B cell (primary cell): ENCODE measurements at places on chromosomes 4 and X. TPM values are rescaled to one million over a fixed set of nuclear protein-coding genes. Genes with fewer than 3 reads are reported as not detected.

The SERPINA7 gene
- total RNA-seq = not detected in 2 replicates

The SLIT2 gene
- total RNA-seq = 0.27 TPM in 1 of 2 replicates, not detected in the other

The GK2 gene
- total RNA-seq = not detected in 2 replicates

The NHSL2 gene
- total RNA-seq = 1.7 and 3.3 TPM in 2 replicates

The XG gene
- total RNA-seq = 0.56 TPM in 1 of 2 replicates, not detected in the other

The BTK gene
- 235 and 243 TPM in 2 replicates for total RNA-seq

The EMCN gene
- total RNA-seq = not detected in 2 replicates

The SPANXA1 gene
- not detected in 2 replicates for total RNA-seq

The PDGFRA gene
- total RNA-seq = not detected in 2 replicates

The FHL1 gene
- total RNA-seq = 5.6 and 8.0 TPM in 2 replicates

The SUPT20HL1 gene
- not detected in 2 replicates for total RNA-seq

The ATP6AP1 gene
- total RNA-seq = 55.6 and 57.7 TPM in 2 replicates

The KLB gene
- total RNA-seq = 0.10 TPM in 1 of 2 replicates, not detected in the other

The LRAT gene
- total RNA-seq = not detected in 2 replicates

DNA sequence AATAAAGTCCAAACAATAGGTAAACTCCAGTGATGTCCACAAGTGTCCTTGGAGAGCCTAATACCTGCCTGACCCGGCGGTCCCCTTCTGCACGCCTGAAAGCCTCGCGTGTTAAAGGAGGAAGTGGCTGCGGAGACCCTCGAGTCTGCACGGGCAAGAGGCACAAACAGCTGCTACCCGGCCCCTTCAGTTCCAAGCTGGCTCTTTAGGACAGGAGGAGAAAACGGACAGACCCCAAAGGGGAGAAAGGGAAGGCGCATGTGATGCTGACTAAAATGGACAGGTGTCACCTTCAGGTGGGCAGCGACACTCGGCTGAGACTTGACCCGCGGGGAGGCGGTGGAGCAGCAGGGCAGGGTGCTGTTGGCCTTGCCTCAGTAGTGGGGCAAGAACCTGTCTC, 102.7 kb upstream of the TENM3 start:
- no peaks in the 10 kb centered on the region for H3K4me1 ChIP-seq
- DNase-seq = no peak
- H3K36me3 ChIP-seq = no peaks in the 10 kb centered on the region

GRCh38 chr4:162499478-162499877, 335.7 kb upstream of the FSTL5 start:
- H3K36me3 ChIP-seq = no peaks in the 10 kb centered on the region
- H3K4me3 ChIP-seq = no peak overlapping the region
- no peaks in the 10 kb centered on the region for H3K4me1 ChIP-seq
- no peak for DNase-seq

DNA sequence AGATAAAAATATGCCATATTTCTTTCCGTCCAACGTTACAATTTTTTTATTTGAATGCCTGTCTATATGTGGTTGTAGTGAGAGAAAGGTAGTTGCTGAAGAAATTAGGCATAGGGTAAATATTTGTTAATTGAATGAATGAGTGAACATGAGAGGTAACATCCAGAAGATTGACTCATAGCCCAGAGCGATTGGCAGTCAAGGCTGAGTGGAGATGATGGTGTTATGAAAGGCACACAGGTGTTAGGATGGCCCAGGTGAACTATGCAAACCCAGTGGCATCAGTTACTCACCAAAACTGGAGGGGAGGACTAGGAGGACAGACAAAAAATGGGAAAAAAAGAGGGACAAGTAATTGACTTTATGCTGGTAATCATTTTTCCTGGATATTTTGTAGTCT, 31.7 kb upstream of the SPRY1 start:
- no peak for DNase-seq
- H3K4me3 ChIP-seq = no peak overlapping the region
- no peaks in the 10 kb centered on the region for H3K27me3 ChIP-seq

- peak overlapping the region; percentile 86 for H3K27ac ChIP-seq
- no peaks in the 10 kb centered on the region for H3K27me3 ChIP-seq
- H3K36me3 ChIP-seq = no peaks in the 10 kb centered on the region
- peaks cover 40% of the 10 kb centered on the region for H3K4me1 ChIP-seq
- DNase-seq = peak; percentile 80
- H3K4me3 ChIP-seq = peak overlapping the region; percentile 80
Observed at GRCh38 chr4:26860922-26861433, 337 bp downstream of the STIM2 start.

GRCh38 chr4:25861951-25862410, 807 bp downstream of the SEL1L3 start:
- H3K27me3 ChIP-seq = no peaks in the 10 kb centered on the region
- peak; percentile 57 for DNase-seq
- peaks cover 78% of the 10 kb centered on the region for H3K4me1 ChIP-seq
- peak overlapping the region; percentile 88 for H3K27ac ChIP-seq
- H3K36me3 ChIP-seq = peaks cover 23% of the 10 kb centered on the region
- peak overlapping the region; percentile 55 for H3K4me3 ChIP-seq

DNA sequence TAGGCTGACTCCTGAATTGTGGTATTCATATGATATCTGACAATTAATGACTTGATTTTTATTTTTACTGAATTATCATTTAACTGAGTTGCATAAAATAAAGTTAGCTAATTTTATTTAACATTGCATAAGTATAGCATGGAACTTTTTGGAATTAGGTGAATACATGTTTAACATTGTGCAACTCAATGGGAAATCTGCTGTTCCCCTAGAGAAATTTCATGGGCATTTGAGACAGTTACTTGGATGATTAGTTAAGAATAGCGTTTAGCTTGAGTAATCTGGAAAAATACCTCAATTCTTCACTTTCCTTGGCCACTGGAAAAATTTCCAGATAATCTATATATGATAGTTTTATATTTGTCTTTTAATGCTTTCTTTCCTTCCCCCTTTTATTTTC, 42.5 kb downstream of the NPNT start:
- no peak for DNase-seq
- no peaks in the 10 kb centered on the region for H3K4me1 ChIP-seq
- H3K36me3 ChIP-seq = no peaks in the 10 kb centered on the region
- no peaks in the 10 kb centered on the region for H3K27me3 ChIP-seq
- H3K4me3 ChIP-seq = no peak overlapping the region

DNA sequence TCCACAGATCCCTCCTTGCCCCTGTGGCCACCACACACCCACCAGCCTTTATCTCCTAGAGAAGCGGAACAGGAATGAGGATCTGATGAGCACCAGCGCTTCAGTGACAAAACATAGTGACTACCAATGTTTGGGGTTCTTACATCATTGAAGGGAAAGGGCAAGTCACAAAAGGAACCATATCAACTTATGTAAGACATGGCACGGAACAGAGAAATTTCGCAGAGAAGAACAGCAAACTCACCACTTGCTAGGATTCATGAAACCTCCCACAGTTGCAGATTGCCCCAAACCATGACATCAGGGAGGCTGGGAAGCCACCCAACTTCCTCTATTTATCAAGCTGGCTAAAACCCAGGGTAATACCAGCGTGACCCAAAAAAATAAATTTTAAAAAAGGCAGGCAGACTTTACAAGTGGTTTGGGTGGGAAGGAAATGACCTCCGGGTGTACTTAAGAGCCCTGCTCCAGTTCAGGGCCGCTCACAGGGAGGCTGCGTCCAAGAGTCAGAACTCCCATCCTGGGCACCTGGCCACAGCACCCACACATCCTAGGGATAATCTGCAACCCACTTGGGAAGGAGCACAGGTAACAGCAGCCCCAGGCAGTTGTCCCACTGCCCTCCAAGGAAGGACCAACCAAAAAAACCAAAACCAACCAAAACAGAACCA, 36.0 kb downstream of the ADGRG2 start:
- H3K4me1 ChIP-seq = no peaks in the 10 kb centered on the region
- no peak overlapping the region for H3K27ac ChIP-seq
- no peak for DNase-seq
- H3K4me3 ChIP-seq = no peak overlapping the region

DNA sequence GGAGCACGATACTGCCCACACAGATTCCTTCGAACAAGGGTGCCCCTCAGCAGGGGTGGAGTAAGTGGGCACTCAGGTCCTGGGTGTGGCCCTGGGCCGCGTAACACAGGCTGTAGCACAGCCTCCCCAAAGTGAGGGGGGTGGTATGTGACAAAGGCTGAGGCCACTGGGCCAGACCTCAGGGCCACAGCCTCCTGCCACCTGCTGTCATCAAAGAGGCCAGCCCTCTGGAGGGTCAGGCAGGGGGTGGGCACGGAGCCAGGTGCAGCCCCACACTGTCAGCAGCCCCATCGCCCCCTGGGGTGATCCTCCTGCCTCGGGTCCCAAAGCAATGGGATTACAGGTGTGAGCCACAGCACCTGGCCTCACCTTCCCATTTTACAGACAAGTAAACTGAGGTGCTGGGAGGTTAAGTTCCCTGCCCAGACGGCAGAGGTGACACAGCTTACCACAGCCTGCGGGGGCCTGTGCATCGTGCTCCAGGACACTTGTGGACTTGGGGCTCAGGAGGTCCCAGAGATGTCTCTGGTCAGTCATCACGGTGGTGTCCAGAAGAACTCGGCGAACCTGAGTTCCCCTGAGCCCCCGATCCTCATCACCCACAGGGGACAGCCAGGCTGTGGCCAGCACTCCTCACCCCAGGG, 27.5 kb upstream of the MXD4 start:
- DNase-seq = no peak
- H3K27ac ChIP-seq = no peak overlapping the region
- H3K36me3 ChIP-seq = no peaks in the 10 kb centered on the region
- no peak overlapping the region for H3K4me3 ChIP-seq
- H3K4me1 ChIP-seq = peaks cover 18% of the 10 kb centered on the region

GRCh38 chr4:187883049-187883448, 112.5 kb upstream of the ZFP42 start:
- no peak for DNase-seq
- no peaks in the 10 kb centered on the region for H3K27me3 ChIP-seq
- no peak overlapping the region for H3K4me3 ChIP-seq

GRCh38 chr4:130131536-130131935, 1035.6 kb downstream of the C4orf33 start:
- no peak overlapping the region for H3K27ac ChIP-seq
- no peak overlapping the region for H3K4me3 ChIP-seq
- no peaks in the 10 kb centered on the region for H3K36me3 ChIP-seq
- no peaks in the 10 kb centered on the region for H3K27me3 ChIP-seq

GRCh38 chr4:85967872-85968271, 392.0 kb downstream of the MAPK10 start:
- no peaks in the 10 kb centered on the region for H3K4me1 ChIP-seq
- peak overlapping the region; percentile 28 for H3K27ac ChIP-seq
- DNase-seq = no peak

- DNase-seq = no peak
- H3K27ac ChIP-seq = no peak overlapping the region
- no peaks in the 10 kb centered on the region for H3K27me3 ChIP-seq
- no peak overlapping the region for H3K4me3 ChIP-seq
- no peaks in the 10 kb centered on the region for H3K36me3 ChIP-seq
Observed at GRCh38 chr4:91087743-91088142, 960.5 kb downstream of the CCSER1 start.

DNA sequence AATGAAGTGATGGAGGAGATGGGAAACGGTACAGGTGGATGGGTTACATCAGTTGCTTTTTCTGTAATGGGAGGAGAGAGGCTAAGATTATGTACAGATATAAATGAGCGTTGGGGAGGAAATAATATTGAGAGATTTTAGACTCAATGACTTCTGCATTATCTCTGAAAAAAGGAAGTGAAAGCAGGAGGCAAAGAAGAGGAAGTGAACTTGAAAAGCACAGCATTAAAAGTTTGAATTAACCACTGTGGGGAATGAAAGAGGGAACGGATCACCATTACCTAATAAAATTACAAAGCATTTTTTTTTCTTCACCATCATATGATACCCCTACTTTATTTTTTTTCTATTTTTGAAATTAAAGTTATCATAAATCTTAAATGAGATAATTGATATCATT, 1025.5 kb downstream of the RPA4 start:
- H3K27ac ChIP-seq = no peak overlapping the region
- DNase-seq = peak; percentile 1
- H3K4me3 ChIP-seq = no peak overlapping the region
- H3K4me1 ChIP-seq = no peaks in the 10 kb centered on the region
- H3K27me3 ChIP-seq = no peaks in the 10 kb centered on the region

DNA sequence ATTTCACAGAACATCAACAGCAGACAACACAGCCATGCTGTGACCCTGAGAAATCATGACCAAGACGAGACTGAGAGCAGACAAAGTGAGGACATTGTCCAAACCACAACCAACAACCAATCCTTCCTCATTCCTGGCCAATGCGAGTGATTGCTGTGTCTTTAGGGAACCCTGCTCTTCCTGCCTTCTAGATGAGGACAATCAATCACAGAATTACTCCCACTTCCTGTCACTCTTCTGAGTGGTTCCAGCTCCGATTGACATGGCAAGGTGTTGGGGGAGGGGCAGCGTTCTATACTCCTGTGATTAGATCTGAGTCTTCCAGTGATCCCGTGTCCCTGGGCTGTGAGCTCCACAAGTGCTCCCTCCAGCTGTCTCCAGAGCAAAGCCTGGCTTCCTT, 227.8 kb downstream of the STIM2 start:
- no peak for DNase-seq
- H3K36me3 ChIP-seq = no peaks in the 10 kb centered on the region
- no peak overlapping the region for H3K27ac ChIP-seq
- H3K4me3 ChIP-seq = no peak overlapping the region
- H3K4me1 ChIP-seq = peaks cover 10% of the 10 kb centered on the region

DNA sequence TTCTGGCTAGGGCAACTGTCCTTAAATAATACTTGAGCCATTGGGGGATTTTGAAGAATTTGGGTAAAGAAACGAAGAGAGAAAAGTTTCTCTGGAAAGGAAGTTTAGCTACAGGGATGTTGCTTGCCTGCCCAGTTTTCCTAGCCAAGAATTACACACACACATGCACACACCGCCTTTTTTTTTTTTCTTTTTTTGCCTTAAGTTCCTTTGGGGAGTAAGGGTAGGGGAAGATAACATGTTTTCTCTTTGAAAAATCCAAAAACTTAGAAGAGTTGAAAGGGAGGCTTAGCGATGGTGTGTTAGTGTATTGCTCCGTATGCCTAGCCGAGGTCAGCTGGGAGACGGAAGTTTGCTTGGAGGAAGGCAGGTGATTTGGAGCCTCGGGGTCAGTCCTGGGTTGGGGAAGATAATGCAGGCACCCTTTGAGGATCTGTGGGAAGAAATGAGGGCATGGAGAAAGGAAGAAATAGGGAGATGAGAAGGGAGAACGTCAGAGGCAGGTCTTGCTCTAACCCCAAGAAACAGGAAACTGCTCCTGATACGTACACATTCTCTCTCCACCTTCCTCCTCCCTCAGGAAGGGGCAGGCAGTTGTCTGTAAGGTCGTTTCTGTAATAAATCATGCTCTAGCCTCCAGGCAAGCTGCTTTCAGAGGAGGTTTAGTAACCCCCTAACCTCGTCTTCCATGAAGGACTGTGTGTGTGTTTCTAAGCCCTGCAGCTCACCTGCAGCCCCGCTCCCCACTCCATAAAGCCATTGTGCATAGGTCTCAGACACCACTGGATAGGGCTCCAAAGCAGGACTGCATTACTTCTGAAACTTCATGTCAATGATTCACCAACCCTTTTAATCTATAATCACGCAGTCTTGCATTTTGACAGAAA, 10.5 kb downstream of the KLF3 start:
- no peaks in the 10 kb centered on the region for H3K27me3 ChIP-seq
- DNase-seq = no peak
- H3K36me3 ChIP-seq = no peaks in the 10 kb centered on the region
- no peak overlapping the region for H3K27ac ChIP-seq
- H3K4me1 ChIP-seq = peaks cover 62% of the 10 kb centered on the region
- no peak overlapping the region for H3K4me3 ChIP-seq
